ENCODE measurements at places on chromosomes 13 and 19. TPM values are rescaled to one million over a fixed set of nuclear protein-coding genes. Genes with fewer than 3 reads are reported as not detected.

DNA sequence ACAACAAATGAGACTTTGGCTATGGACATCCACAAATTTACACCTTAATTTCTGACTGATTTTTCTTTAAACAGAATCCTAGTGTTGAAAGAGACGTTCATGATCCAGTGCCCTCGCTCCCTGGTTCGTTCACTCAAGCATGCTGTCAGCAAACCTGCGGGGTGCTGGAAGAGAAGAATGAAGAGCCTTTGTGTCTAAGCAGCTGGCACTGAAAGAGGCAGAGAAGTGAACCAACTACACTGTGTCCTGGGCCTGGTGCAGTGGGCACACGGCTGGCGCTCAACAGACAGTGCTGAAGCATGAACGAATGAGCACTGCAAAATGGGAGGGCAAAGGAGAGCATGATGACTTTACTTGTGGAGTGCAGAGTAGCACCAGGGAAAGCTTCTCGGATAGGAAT, 46.8 kb downstream of the MIPEP start:
- DNase-seq: no peak

DNA sequence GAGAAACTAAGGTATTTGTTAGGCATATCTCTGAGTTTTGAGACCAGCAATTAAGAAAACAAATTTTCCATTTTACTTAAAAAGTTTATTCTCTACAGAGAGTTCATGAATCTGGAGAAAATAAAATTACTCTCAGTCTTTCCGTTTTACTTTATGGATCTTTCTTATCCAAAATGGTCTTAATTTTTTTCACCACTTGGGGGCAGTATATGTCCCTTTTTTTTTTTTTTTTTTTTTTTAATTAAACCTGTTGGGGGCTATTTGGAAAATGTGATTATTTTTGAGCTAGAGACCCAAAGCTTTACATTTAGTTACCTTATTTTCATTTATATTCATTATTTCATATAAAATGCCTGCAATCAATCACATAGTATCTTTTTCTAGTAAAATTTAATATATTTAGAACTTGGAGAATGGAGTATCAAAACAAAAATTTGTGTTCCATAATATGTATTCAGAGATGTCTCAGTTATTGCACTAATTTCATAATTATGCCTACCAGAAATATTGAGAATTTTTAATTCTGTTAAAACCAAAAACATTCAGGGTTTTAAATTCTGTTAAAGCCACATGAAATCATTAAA, 27.1 kb downstream of the PIBF1 start:
- no peak for DNase-seq

DNA sequence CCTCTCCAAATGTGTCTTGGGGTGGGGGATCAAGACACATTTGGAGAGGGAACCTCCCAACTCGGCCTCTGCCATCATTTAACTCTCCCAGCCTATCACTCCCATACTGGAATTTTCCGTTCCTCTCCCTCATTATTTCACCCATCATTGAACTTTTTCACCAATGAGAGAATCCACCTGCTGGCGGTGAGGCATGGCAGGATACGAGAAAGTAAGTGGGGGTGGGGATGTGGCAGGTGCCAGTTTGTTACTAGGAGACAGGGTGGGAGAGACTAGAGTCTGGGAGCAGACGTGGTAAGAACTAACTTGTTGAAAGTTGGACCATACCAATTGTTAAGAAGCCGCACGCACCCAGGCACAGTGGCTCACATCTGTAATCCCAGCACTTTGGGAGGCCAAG, 6.9 kb downstream of the GIPR start:
- DNase-seq: no peak

DNA sequence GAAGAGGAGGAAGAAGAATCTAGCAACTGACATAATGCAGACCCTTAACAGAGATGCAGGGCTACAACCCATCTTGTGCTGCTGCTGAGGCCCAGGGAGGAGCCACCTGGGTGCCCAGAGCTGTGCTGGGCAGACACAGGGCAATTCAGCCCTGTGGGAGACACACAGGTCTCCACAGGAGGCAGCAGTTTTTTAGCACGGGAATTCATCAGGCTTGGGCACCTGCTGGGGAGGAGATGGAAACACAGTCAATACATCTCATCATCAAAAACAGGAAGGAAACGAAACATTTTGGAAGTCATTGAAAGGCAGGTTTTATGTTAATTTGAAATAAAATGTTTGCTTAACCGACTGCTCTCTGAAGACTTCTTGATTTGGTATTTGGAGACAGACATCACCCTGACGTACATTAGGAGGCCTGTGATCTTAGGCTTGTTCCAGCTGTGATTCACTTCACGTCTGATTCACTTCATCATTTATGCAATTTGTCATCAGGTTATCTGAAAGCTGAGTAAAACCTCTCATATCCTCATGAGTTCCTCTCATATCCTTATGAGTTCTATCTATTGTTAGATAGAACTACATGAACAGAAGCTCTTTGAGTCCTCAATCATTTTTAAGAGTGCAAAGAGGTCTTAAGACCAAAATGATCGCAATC, 77.4 kb downstream of the CYSLTR2 start:
- no peak for DNase-seq

GRCh38 chr13:23348262-23349127, 85.0 kb downstream of the SACS start:
- no peak for DNase-seq

DNA sequence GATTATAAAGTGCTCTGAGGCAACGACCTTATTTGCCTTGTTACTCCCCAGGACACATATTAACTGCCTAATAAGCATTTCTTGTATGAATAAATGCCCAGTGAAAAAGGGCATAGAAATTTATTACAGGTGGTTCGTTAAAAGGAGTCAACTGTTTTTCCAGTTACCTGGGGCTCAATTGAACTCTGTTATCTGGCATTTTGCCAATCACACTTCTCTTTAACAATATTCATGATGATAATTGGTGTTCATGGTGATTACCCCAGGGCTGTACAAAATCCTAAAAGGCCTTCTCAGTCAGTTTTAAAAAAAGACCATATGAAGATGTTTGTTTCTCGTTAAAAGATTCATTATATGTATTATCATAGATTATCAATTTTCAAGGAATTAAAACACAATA, 57.1 kb downstream of the KL start:
- no peak for DNase-seq

GRCh38 chr19:16349551-16350152, 25.0 kb downstream of the KLF2 start:
- DNase-seq: no peak

DNA sequence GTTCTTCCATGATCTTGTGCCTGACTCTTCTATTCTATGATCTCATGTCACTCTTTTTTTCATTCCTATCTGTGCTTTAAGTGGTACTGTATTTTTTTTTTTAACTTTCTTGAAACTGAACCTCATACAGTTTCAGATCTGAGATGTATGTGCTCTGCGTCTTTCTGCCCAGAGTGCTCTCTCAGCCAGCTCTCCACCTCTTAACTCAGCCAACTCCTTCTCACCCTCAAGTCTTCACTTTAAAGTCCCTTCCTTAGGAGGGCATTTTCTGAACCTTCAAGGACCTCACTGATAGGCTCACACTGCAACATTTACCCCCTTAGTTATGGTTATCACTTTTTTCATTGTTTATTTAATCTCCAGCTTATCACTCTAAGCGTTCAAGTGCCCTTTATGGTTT, 158.7 kb downstream of the IRS2 start:
- no peak for DNase-seq

Gene GRK1
- total RNA-seq: not detected

Gene ZNF17
- total RNA-seq: 18.4 TPM

Gene CD209
- 8.8 TPM for total RNA-seq

Gene LRRC25
- total RNA-seq: 3.9 TPM

Gene ELSPBP1
- total RNA-seq: not detected

Gene LMTK3
- total RNA-seq: 1.7 TPM

Gene PLEKHG2
- 18.9 TPM for total RNA-seq

Gene KLK15
- not detected for total RNA-seq

Gene CD79A
- not detected for total RNA-seq

Data from vagina (tissue), 2 donors.